ENCODE measurements at places on chromosomes 12 and 14.

DNA sequence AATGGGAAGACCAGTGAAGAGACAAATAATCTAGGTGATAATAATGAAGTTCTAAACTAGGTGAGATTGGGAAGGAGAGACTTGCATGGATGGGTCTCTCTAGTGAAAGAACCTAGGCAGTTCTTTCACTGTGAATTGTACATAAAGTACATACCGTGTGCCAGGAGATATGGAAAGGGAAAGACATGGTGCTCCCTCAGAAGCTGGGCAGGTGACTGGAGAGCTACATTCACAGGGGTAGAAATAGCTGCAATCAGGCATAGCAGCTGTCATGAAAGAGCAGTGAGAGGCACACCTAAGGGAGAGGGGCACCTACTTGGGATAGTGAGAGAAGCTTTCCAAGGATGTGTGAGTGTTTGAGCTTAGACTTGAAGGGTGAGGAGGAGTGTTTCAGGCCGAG, 9.3 kb downstream of the STK38L start:
- no peak for DNase-seq

DNA sequence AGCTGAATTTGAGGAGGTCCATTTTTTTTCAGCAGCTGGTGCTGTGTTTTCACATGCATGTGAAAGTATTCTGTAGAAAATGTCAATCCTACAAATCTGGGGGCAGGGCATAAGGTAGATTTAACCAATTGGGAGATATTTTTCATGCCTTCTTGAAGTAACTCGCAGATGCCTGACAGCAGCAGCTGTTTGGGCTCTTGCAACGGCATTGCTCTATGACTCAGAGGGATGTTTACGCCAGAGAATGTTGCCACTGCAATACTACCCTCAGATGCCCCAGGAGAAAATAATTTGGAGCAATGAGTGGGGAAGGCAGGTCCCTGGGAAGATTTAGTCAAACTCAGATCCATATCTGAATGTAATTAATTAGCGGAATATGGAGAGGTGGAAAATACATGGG, 42.5 kb upstream of the MYBPC1 start:
- peak; percentile 37 for DNase-seq

DNA sequence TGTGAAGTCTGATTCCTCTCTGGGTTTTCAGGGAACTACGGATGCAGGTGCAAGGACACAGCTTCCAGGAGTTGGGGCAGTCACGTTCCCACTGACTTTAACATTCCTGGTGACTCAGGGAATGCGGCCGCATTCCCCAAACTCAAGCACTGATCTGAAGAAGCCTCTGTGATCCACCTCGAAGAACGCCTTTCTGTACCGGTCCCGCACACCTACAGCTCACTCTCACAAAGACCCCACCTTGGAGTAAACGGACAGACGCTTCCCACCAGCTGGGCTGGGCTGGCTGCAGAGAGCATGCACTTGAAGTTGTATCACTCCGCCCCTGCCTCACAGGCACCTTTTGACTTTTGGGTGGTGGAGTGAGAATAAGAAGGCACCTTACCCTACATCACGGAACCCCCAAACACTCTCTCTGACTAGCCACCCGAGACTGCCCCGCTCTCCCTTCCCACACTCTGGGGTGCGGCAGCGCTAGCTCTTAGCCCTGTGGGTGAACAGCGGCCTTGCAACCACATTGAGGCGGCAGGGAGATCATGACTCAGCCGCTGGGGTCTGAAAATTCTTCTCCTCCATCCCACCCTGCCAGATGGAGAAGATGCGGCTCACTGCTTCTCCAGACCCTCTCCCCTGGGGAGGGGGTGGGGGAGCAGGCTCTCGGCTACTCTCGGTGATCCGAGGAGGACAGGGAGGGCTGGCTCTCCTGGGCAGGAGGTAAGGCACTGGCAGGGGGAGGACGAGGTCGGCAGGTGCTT, 23.7 kb upstream of the HDAC7 start:
- no peak for DNase-seq

GRCh38 chr12:115261691-115262398, 577.9 kb upstream of the TBX3 start:
- DNase-seq = no peak

GRCh38 chr14:96206461-96206860, 1.8 kb downstream of the BDKRB2 start:
- DNase-seq = no peak

Measured in NCI-H1694 (cell line).